ENCODE measurements at places on chromosomes 3 and 15.

- no peak for DNase-seq
These were observed 609.2 kb upstream of the ZNF385D start for GRCh38 chr3:22360164-22360563.

DNA sequence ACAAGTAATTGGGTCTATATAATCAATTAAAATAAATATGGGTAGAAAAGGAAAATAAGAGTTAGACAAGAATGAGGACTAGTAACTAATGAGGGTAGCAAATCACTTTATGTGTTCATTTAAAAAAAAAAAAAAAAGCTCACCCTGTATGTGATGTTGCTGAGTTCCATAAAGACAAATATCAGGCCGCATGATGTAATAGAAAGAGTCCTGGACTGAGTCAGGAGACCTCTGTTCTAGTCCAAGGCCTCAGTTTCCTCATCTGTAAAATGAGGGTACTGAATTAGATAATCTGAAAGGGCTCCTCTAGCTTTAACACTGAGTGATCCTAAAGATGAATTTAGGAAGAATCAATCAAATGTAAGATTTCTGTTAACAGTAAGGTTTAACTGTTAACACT is 117.6 kb downstream of the TBL1XR1 start:
- DNase-seq = no peak

GRCh38 chr3:17054301-17054981 is 169.7 kb downstream of the PLCL2 start:
- DNase-seq = peak; percentile 79

DNA sequence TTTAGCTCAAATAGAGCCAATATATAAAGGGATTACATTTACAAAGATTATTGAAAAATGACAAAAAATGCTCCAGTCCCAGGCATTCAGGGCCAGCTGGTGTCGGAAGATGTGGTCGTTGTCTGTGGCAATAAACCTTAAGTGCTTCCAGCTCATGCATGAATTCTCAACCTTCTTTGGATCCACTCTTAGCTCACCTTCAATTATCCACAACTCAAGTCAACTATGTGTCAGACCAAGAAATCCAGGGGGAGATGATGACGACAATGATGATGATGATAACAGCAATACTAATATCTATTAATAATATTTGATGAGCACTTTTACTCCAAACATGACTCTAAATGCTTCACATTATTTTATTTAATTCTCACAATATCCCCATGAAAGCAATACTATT is 53.6 kb upstream of the PXYLP1 start:
- no peak for DNase-seq

- DNase-seq = no peak
These were observed 493.6 kb upstream of the ADAMTS9 start for GRCh38 chr3:65181391-65181871.

DNA sequence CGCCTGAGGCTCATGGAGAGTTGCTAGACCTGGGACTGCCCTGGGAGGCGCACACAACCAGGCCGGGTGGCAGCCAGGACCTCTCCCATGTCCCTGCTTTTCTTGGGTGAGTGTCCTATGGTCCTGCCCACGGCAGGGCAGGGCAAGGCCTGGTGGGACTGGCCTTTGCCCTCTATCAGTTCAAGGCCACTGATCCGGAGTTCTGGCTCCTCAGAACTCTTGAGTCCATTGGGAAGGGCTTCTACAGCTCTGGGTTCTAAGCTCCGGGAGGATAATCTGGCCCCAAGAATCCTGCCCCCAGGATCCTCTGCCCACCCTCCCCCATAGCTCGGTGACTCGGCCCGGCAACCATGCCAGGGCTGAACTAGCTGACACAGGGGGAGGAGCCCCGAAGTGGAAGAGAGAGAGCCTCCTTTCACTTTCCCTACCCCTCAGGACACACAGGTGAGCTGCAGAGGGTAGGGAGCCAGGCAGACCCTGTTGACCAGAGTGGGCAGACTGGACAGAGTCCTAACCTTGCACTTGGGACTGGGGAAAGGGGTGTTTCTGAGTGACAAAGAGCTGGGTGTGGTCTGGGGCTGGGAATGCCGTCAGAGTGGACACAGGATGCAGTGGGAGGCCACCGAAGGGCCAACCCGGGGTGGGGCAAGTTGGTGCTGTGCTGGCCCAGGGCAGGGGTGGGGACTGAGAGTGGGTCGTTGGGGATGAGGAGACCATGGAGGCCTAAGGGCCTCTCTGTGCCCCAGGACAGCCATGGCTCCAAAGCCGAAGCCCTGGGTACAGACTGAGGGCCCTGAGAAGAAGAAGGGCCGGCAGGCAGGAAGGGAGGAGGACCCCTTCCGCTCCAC is 664 bp downstream of the PARP3 start:
- DNase-seq = peak; percentile 50

DNA sequence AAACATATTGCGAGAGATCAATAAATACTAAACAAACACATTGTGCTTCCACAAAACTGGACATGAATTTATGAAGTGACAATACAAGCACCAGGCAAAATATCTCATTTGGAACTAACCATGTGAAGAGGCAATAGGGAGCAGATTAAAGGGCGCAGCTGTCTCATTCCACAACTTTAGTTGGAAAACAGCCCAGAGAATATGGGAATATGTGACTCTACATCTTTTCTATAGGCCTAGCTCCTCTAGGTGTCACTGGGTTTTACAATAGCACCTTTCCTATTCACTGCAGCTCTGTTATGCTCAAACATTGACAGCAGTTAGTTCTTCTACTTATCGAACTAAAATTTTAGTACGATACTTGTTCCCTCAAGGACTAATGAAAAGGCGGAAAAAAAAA is 866.3 kb upstream of the GBE1 start:
- no peak for DNase-seq

- no peak for DNase-seq
These were observed 360.1 kb downstream of the LSAMP start for GRCh38 chr3:116084999-116085791.

DNA sequence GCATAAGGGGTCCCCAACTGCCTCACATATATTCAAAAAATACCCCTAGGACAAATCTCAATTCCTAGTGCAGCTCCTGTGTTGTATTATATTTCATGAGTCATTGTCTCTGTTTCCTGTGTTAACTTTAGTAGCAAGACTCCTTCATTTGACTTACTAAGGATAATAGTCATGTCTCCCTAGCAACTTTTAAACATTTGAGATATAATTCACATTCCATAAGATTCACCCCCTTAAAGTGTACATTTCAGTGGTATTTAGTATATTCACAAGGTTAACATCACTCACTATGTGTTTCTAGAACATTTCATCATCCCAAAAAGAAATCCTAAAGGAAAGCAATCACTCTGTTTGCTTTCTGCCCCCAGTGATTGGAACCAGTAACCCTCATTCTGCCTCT is 121.3 kb upstream of the WNT7A start:
- no peak for DNase-seq

DNA sequence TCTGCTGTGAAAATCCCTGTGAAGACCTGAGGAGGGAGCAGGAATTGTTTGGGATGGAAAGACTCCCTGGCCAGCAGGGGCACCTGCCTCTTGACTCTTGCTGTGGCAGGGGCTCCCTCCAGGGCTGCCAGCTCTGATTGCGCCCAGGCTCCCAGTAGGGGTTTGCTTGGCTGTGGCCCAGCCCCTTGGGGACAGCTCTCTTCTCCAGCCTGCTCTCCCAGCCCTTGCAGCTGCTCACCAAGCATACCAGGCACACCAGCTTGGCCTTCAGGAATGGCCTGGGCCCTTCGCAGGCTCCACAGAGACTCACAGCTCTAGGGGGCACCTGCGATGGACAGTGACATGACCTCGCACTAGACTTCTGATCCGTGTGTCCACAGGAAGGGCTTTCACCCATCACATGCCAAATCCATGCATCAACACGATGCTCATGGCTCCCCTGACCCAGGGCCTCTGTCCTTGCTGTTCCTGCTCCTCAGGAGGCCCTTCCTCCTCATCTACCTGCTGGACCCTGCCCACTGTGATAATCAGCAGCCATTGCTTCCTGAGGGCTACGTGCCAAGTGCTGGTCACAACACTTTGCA is 61.8 kb downstream of the SCN5A start:
- no peak for DNase-seq

- DNase-seq = no peak
These were observed 37.0 kb downstream of the EPHB3 start for GRCh38 chr3:184598574-184598927.

GRCh38 chr3:49518441-49518840 is 35.8 kb upstream of the BSN start:
- no peak for DNase-seq

GRCh38 chr3:119967353-119968006 is 126.8 kb downstream of the GSK3B start:
- DNase-seq = no peak

- no peak for DNase-seq
These were observed 163.8 kb downstream of the ZIC1 start for GRCh38 chr3:147572970-147573340.

- DNase-seq = no peak
These were observed 23.4 kb downstream of the SACM1L start for GRCh38 chr3:45712434-45713110.

GRCh38 chr3:73136941-73137340 is 75.5 kb downstream of the EBLN2 start:
- no peak for DNase-seq

GRCh38 chr3:10017636-10018292 is 8.5 kb upstream of the FANCD2 start:
- no peak for DNase-seq

DNA sequence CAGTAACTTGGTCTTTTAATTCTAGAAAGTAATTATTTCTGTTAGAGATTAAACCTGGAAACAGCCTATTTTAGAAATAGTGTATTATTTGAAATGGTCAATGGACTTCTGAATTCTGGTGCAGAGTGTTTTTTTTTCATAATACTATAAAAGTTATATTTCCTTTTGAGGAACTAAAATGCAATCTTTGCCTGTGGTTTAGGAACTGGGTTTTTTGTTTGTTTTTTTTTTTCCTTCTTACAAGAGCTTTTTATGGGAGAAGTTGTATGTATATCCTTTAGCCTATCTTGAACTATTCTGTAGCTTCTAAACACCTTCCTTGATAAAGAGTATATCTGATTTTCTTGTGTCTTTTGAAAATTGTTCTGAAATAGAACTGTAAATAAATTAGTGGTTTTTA is 88.3 kb downstream of the ARIH1 start:
- DNase-seq = no peak

GRCh38 chr15:52146261-52146660 is 33.7 kb upstream of the BCL2L10 start:
- DNase-seq = no peak

DNA sequence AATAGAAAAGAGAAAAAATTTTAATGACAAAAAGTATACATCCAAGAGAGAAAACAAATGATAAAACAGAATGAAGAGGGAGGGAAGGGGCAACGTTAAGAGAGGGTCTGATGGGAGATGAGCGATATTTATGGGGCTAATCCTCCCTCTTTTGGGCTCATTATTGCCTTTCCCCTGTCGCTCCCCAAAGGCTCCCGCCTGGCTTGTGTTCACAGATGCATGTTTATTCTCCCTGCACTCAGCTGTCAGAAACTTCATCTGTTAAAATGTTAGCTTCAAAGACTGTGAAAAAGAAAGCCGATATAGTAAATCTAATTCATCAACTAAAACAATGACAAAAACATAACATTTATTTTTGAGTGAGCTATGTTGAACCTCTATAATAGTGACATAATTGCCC is 74.3 kb downstream of the GABRB3 start:
- DNase-seq = no peak

DNA sequence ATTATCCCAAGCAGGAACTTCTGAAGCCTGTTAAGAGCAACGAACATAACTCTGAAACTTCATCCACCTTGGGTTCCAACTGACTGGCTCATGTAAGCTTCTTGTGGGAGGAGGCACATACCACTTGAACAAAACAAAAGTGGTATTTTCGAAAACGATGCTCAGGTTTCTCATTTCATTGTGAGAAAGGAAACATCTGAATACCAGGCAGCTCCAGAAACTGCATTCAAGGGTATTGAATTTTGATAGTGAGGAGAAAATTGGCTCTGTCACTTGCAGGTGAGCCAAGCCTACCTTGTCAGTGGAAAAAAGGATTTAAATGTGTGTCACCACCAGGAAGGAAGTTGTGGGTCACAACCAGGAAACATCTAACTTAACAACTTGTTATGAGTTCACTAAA is 218.1 kb upstream of the SATB1 start:
- no peak for DNase-seq

GRCh38 chr3:156818890-156819289 is 7.3 kb upstream of the LEKR1 start:
- no peak for DNase-seq

GRCh38 chr3:17301271-17301670 is 416.5 kb downstream of the PLCL2 start:
- no peak for DNase-seq

GRCh38 chr15:70863450-70864218 is 9.7 kb upstream of the LARP6 start:
- no peak for DNase-seq

DNA sequence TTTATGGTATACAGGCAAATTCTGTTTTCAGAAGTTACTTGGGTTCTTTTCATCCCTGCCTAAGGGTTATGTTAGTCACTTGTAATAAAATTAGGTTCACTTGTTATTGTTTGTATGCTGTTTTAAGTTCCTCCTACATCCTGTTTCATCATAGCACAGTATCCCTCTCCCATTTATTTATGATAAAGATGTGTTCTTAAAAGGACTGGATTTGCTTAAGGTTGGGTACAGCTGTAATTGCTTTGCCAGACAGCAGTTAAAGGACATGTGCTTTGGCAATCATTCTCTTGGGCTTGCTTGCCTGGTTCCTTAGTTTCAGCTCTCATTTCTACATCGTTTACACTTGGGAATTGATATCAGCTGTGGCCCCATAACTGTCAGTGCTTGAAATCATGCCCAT is 11.7 kb downstream of the ATP2C1 start:
- no peak for DNase-seq

DNA sequence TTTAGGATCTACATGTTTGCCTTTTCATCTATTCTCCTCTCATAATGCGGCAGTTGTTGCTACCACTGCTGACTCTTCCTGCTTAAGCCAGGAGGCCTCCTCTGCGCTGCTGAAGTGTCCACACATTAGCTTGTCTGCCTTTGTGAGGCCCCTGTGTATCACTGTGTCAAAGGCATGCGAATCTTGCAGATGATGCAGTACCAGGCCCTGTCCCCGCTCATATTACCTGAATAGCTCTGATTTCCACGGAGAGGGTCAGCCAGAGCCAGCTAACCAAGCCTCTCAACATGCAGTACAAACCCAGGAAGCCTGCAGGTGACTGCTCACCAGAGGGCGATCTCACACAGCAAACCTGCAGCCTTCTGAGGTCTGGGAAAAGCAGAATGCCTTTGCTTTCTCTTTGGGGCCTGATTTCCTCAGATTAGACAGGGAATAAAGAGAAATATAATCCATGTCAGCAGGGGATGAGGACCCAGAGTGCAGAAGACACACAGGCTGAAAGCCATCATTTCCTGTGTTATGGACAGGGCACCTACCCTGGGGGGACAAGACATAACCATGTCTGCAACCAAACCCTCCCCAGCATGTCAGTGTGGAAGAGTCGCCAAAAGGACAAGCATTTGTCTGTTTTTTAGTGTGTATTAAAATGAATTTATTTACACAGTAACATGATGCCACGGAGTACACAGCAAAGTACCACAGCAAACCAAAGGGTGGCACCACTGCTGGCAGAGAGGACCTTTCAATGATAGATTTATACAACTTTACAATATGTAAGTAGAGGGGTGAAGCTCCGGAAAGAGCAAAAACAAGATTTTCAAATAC is 36.8 kb upstream of the TSPAN3 start:
- DNase-seq = peak; percentile 23

Measured in suppressor macrophage treated with lipopolysaccharide for 4 hours (primary cell).